CD4-positive, CD25-positive, alpha-beta regulatory T cell (primary cell): ENCODE measurements at places on chromosomes 7 and 10.

DNA sequence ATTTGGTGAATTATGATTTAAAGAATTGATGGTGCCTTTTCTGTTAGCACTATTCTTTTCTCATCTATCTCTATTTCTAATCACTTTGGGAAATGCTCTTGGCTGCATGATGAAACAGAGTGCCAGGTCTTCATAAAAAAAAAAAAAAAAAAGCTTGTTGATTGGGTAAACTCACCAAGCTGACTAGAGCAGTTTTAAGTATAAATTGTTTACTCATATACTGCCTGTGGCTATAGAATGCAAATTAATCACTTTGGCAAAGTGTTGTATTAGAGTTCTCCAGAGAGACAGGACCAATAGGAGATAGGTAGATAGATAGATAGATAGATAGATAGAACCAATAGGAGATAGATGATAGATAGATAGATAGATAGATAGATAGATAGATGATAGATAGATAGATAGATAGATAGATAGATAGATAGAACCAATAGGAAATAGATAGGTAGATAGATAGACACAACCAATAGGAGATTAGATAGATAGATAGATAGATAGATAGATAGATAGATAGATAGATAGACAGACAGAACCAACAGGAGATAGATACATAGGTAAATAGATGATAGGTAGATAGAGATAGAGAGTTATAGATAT is 20.1 kb upstream of the TBXAS1 start:
- DNase-seq, result no peak
- H3K4me3 ChIP-seq, result no peak overlapping the region
- H3K4me1 ChIP-seq, result no peaks in the 10 kb centered on the region
- no peak overlapping the region for H3K27ac ChIP-seq
- H3K27me3 ChIP-seq, result peaks cover 2% of the 10 kb centered on the region

- H3K36me3 ChIP-seq, result no peaks in the 10 kb centered on the region
- H3K27me3 ChIP-seq, result no peaks in the 10 kb centered on the region
- H3K4me3 ChIP-seq, result no peak overlapping the region
- DNase-seq, result no peak
- H3K4me1 ChIP-seq, result no peaks in the 10 kb centered on the region
These were observed 153.6 kb downstream of the PFKFB3 start for GRCh38 chr10:6356280-6356793.

- no peaks in the 10 kb centered on the region for H3K36me3 ChIP-seq
- peak overlapping the region; percentile 85 for H3K27ac ChIP-seq
- no peaks in the 10 kb centered on the region for H3K27me3 ChIP-seq
- H3K4me3 ChIP-seq, result peak overlapping the region; percentile 77
These were observed 40.0 kb downstream of the SYPL1 start for GRCh38 chr7:106071999-106072714.

DNA sequence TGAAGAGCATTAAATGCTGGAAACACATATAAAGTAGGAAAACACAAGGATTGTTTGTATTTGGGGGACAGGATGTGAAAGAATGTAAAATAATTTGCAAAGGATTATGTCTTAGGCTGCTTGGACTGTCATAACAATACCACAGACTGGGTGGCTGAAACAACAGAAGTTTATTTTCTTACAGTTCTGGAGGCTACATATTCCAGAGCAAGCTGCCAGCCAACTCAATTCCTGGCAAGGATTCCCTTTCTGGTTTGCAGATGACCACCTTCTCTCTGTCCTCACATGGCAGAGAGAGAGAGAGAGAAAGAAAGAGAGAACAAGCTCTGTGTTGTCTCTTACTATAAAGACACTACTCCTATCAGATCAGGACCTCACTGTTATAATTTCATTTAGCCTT is 8.8 kb upstream of the LAMB4 start:
- no peak for DNase-seq
- no peaks in the 10 kb centered on the region for H3K36me3 ChIP-seq
- no peak overlapping the region for H3K4me3 ChIP-seq
- no peak overlapping the region for H3K27ac ChIP-seq
- H3K4me1 ChIP-seq, result no peaks in the 10 kb centered on the region
